ENCODE measurements at places on chromosomes 5 and 9.

- H3K27me3 ChIP-seq: no peaks in the 10 kb centered on the region
- H3K36me3 ChIP-seq: peaks cover 3% of the 10 kb centered on the region
Measured at GRCh38 chr5:55524816-55525215, 9.9 kb downstream of the PLPP1 start.

DNA sequence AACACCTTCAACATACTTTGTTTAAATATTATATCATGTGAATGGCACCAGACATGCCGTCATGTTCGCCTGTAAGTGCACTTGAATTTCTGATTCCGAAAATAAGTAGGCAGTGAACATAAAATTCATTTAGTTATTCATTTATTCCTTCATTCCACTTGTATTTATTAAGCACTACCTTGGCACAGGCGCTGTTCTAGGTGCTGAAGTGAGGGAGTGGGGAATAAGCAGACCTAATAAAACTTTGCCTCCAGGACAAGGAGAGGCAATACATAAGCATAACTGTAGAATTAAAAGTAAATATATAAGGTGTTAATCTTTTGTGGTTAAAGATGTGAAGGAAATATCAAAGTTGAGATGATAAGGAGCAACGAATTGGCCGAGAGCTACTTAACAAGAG lies 297.4 kb downstream of the TENT4A start:
- no peaks in the 10 kb centered on the region for H3K4me1 ChIP-seq
- DNase-seq: no peak
- H3K27ac ChIP-seq: no peak overlapping the region
- no peak overlapping the region for H3K4me3 ChIP-seq
- no peaks in the 10 kb centered on the region for H3K36me3 ChIP-seq

GRCh38 chr5:36606036-36606427 lies 374 bp upstream of the SLC1A3 start:
- H3K27me3 ChIP-seq: peaks cover 9% of the 10 kb centered on the region
- peak overlapping the region; percentile 57 for H3K4me3 ChIP-seq
- no peaks in the 10 kb centered on the region for H3K4me1 ChIP-seq
- DNase-seq: no peak

DNA sequence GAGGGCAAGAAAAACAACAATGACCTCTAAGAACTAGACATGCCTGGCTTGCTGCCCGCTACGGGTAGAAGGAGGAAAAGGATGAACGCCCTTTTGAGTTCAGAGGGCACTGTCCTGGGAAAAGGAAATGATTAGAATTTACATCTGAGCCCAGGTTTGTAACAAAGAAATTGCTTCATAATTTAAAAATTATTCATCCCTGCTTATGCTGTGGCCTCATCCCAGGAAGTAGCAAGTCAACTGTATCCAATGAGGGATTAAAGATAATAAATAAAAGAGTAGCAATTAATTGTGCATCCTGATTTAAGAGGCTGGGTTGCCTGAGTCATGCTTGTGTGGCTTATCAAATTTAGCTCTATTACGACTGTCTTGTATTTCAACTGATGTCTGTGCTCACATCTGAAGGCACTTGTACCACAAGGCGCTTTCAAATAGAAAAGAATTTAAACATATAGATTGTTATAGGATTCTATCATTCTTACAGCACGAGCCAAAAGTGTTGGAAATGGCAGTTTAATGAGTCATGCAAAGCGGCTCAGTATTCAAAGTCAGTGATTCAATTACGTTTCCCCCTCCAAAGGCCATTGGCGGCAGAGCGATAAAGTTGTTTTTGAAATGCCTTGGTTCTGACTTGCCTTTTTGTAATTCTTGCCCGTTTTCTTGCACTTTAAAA lies 40.0 kb upstream of the DMRT1 start:
- no peak overlapping the region for H3K27ac ChIP-seq
- no peaks in the 10 kb centered on the region for H3K36me3 ChIP-seq
- H3K27me3 ChIP-seq: no peaks in the 10 kb centered on the region
- H3K4me1 ChIP-seq: no peaks in the 10 kb centered on the region
- H3K4me3 ChIP-seq: no peak overlapping the region

DNA sequence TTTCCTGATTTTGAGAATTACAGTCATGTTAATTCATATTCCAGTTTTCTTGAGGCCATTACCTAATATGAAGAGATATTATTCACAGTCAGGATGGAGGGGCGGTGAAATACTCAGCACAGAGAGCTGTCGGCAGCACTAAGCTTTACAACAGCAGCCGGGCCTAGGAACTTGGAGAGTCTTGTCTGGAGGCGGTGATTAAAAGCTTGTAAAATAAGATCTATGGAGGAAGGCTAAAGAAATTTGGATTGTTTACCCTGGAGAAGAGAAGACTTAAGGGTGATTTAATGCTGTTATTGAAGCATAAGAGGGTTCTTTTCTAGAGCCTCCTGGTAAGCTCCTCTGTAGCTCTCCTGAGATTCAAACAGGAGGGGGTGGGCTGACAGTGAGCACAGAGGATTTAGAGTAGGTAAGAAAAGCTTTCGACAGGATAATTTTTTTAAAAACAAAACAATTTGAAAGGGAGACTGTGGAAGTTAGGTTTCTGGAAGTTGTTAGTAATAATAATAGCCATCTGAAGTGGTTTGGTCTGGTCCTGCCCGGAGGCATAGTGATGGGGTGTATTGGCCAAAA lies 406.3 kb upstream of the ADAMTSL1 start:
- no peak for DNase-seq
- H3K36me3 ChIP-seq: no peaks in the 10 kb centered on the region
- H3K4me3 ChIP-seq: no peak overlapping the region
- H3K27me3 ChIP-seq: no peaks in the 10 kb centered on the region
- no peak overlapping the region for H3K27ac ChIP-seq
- no peaks in the 10 kb centered on the region for H3K4me1 ChIP-seq

DNA sequence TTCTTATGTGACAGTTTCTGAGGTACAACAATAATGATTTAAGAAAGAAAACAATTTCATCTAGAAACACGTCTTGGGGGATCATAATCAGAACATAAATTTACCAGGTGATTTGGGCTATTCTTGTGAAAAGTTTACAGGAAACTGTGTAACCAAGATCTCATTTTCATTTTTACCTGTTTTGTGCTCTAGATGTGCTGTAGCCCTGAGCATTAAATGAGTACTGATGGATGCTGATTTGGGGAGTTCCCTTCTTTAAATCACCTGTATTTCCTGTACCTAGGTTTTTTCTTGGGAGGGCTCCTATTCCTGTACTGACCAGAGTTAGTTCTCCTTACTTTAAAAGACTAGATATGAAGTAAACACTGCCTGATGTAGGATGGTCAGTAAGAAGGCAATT lies 12.7 kb downstream of the MATR3 start:
- H3K4me1 ChIP-seq: peaks cover 2% of the 10 kb centered on the region
- H3K4me3 ChIP-seq: no peak overlapping the region
- no peaks in the 10 kb centered on the region for H3K27me3 ChIP-seq
- no peak for DNase-seq
- H3K36me3 ChIP-seq: no peaks in the 10 kb centered on the region

DNA sequence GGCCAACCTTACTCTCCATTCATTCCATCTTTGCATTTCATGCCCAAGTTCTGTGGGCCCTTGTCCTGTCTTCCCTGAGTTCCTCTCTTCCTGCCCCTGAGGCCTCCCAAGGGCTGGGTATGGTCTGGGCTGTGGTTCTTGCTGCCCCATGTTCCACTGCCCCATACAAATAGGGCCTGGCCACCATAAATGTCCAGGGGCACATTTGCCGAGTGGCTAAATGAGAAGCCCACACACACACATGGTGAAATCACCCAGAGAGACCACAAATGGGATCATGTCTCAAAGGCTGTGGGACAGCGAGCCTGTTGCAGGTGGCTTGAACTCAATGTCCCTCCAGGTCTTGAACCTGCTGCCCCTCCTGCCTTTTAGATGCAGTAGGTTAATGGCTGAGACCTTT lies 1.2 kb downstream of the TIFAB start:
- H3K27me3 ChIP-seq: peaks cover 12% of the 10 kb centered on the region
- DNase-seq: no peak
- no peaks in the 10 kb centered on the region for H3K36me3 ChIP-seq

DNA sequence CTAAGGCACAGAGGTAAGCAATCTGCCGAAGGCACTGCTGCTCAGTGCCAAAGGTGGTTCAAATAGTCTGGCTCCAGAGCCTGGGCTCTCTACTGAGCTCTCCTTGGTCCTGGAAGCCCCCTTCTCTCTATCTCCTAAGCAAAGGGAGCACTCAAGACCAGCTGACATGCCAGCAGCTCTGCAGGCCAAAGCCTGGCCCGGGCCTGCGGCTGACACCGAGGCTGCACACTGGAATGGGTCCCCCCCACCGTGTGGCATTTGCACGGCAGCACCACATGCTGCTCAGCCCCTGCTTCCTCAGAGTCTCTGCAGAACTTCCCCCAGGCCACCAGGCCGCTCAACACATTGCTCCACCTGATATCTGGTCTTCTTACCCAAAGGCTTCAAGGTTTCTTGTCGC lies 57.8 kb upstream of the GOLPH3 start:
- no peak for DNase-seq
- H3K27me3 ChIP-seq: no peaks in the 10 kb centered on the region
- no peak overlapping the region for H3K27ac ChIP-seq
- H3K36me3 ChIP-seq: peaks cover 61% of the 10 kb centered on the region

DNA sequence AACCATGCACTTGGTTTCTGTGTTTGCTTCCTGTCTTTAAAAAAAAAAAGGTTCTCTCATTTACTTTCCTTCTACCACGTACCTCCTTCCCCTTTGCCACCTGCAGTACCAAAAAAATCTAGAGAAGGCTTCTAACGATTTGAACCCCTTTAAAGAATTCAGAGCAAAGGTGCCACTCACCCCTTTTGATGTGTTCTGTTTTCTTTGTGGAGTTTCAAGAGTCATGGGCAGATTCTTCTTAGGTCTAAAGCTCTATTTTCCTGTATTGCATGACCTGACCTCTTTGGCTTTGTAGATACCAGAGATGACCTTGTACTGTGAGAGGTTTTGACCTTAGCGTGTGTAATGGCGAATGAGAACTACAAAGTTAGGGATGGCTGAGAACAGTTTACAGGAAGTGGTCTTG lies 29.0 kb downstream of the TXNDC8 start:
- H3K27ac ChIP-seq: no peak overlapping the region
- peaks cover 5% of the 10 kb centered on the region for H3K4me1 ChIP-seq
- no peaks in the 10 kb centered on the region for H3K27me3 ChIP-seq

GRCh38 chr9:96022445-96023051 lies 147.1 kb downstream of the ERCC6L2 start:
- no peak overlapping the region for H3K27ac ChIP-seq
- DNase-seq: no peak
- H3K4me3 ChIP-seq: peak overlapping the region; percentile 50

DNA sequence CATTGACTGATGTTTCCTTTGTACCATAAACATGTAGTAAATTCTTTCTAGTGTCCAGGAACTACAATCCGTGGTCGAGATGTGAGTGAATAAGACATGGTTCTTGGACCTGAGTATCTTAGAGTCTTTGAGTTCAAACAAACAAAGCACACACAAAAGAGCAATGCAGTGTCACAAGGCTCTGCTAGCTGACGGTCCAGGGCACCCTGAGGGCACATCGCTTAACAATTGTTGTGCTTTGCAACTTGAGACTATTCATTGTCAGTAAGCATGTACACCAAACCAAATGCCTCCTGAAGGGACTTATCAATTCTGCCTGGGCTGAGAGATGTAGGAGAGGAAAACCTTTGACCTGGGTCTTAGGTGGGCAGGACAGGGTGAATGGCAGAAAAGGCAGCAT lies 84.8 kb downstream of the CAMK4 start:
- no peaks in the 10 kb centered on the region for H3K27me3 ChIP-seq
- no peak overlapping the region for H3K4me3 ChIP-seq
- H3K27ac ChIP-seq: no peak overlapping the region
- no peak for DNase-seq
- no peaks in the 10 kb centered on the region for H3K36me3 ChIP-seq

GRCh38 chr5:149675610-149676201 lies 54.4 kb upstream of the PPARGC1B start:
- peak overlapping the region; percentile 57 for H3K27ac ChIP-seq
- no peaks in the 10 kb centered on the region for H3K36me3 ChIP-seq
- no peaks in the 10 kb centered on the region for H3K27me3 ChIP-seq
- DNase-seq: peak; percentile 91
- H3K4me1 ChIP-seq: peaks cover 15% of the 10 kb centered on the region

DNA sequence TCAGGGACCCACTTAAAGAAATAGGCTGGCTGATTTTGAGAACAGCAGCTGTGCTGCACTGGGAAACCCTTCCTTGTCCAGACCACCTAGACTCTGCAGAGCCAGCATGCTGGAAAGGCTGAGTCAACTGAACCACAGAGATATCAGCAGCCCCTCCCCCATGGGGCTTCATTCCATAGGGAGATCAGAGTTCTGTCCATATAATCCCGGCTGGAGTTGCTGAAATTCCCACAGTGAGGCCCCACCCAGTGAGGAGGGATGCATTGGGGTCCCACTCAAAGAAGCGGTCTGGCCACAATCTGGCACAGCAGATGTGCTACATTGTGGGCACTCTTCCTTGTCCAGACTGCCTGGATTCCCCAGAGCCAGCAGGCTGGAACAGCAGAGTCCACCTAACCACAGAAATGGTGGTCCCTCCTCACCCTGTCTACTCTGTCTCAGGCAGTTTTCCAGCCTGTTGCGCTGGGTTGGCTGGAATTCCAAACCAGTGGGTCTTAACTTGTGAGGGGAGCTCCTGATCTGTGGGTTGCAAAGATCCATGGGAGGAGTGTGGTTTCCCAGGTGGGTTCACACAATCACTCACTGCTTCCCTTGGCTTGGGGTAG lies 127.1 kb downstream of the RNF180 start:
- H3K4me1 ChIP-seq: no peaks in the 10 kb centered on the region
- DNase-seq: no peak
- H3K27ac ChIP-seq: no peak overlapping the region
- no peaks in the 10 kb centered on the region for H3K36me3 ChIP-seq
- no peaks in the 10 kb centered on the region for H3K27me3 ChIP-seq
- H3K4me3 ChIP-seq: no peak overlapping the region

DNA sequence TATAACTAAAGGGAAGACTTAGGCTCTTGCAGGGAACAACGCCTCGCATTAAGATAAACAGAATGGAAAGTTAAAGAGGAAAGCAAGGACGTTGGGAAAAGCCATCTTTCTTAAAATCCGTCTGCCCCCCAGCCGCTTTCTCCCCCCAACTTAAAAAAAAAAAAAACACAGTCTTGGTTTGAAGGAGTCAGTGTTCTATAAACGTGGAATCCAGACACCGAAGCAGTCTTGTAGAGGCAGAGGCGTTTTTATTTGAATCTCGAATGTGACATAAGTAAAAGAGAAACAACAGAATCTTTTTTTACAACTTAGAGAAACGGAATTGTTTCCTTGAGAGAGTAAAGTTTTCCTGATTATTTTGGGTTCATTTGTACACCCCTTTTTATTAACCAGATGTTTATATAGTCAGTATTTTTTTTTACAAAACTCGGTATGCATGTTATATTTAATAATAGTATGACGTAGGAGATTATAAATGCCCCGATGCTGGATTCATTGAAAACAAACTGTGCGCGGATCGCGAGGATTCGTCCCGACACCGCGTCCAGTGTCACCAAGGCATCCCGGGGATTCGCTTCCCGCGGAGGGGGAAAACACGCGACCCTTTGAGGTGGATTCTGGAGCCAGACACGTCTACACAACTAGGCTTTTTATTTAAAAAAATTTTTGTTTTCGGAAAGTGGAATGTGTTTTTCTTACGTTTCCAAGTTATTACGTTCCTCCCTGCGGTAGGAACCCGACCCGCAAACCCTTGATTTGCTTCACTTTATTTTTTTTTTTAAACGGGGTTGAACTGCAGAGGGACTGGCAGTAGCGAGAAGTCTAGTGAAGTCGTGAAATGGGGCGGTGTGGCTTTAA lies 6.7 kb downstream of the PTCH1 start:
- H3K27ac ChIP-seq: peak overlapping the region; percentile 74
- H3K27me3 ChIP-seq: peaks cover 4% of the 10 kb centered on the region
- H3K4me3 ChIP-seq: peak overlapping the region; percentile 72
- DNase-seq: no peak
- no peaks in the 10 kb centered on the region for H3K36me3 ChIP-seq

GRCh38 chr5:15031180-15031579 lies 159.6 kb upstream of the ANKH start:
- H3K4me3 ChIP-seq: no peak overlapping the region
- no peak for DNase-seq
- H3K36me3 ChIP-seq: no peaks in the 10 kb centered on the region
- H3K27ac ChIP-seq: no peak overlapping the region

Data from large intestine (tissue), 12 donors.